ENCODE measurements at places on chromosomes 3 and 15. TPM values are rescaled to one million over a fixed set of nuclear protein-coding genes. Genes with fewer than 3 reads are reported as not detected.
A peak's percentile ranks its signal among the peaks of the same experiment; 100 is the strongest.

NDUFB5 gene
- 285 TPM for total RNA-seq

C15orf62 gene
- 0.51 TPM for total RNA-seq

DNA sequence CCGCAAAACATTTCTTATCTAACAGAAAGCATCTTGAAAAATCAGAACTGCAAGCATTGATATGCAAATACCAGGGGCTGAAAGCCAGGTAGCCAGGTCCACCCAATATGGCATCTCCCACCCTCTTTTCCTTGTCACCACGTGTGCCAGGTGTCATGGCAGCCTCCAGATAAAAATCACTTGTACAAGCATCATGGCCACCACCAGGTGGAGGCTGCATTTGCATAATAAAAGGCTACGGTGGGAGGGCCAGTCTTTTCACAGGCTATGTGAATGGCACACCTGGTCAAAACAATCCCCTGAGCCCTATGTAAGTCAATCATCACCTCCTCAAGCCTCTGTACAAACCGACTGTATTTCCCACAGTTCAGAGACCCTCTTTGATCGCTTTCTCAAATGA lies 1233.1 kb upstream of the ALCAM start:
- DNase-seq = no peak

DNA sequence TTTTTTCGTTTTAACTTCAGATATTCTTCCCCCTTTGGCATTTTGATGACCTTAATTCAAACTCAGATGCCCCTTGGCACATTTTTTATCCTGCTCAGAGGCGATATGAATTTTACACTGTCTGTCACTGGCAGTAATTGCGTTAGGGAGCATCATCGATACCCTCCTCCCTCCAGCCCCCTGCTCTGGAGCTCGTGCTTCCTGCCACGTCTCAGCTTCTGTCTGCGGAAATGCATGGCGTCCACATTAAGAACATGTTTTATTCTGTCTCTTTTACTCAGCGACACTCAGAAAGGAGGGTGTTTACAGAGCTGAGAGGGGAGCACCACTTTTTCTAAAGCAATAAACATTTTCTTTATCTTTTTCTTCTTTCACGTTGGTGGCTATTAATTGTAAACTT lies 254.2 kb downstream of the EBLN2 start:
- DNase-seq = no peak

GRCh38 chr15:81085213-81085612 lies 48.9 kb upstream of the CFAP161 start:
- no peak for DNase-seq

DNA sequence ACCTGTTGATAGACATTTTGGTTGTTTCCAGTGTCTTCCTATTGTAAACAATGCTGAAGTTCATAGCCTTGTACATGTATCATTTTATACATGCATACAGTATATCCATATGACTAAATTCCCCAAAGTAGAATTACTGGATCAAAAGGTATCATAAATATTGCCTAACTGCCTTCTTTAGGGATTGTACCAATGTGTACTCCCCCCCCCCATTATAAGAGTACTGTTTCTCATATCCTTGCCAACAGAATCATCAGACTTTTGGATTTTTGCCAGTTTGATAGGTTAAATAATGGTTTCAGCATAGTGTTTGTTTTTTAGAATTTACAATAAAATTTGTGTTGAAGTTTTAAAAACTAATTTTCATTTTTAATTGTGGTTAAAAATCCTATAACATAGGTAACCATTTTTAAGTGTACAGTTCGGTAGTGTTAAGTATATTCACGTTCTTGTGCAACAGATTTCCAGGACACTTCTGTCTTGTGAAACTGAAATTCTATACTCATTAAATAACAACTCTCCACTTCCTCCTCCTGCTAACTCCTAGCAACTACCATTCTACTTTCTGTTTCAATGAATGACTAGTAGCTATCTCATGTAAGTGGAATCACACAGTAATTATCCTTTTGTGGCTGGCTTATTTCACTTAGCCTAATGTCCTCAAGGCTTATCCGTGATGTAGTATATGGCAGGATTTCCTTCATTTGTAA lies 30.8 kb upstream of the MAP3K13 start:
- no peak for DNase-seq

C3orf49 gene
- total RNA-seq = not detected

- DNase-seq = no peak
Observed at GRCh38 chr3:12413721-12414255, 70.5 kb upstream of the TSEN2 start.

DNA sequence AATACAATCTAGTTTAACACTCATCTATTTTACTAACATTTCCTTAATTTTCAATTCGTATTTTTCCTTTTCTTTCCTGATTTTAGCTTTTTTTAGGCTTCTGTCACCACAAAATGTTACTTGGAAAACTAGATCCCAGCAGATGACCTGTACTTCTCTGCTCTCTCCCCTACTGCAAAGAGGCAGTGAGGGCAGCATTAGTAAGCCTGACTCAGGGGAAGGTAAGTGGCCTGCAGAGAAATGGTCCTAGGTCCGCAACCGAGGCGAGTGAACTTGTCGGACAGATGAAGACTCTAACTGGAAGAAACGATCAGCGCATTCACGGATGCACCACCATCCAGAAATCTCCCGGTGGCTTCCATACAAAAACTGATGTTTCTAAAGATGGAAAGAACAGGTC lies 20.4 kb downstream of the TMEM43 start:
- DNase-seq = no peak

GRCh38 chr3:33277193-33277882 lies at the start of gene FBXL2:
Gene FBXL2 (plus strand): TSS chr3:33277442. CDS start chr3:33277513, 71 bp downstream.
- peak; percentile 89 for DNase-seq

DNA sequence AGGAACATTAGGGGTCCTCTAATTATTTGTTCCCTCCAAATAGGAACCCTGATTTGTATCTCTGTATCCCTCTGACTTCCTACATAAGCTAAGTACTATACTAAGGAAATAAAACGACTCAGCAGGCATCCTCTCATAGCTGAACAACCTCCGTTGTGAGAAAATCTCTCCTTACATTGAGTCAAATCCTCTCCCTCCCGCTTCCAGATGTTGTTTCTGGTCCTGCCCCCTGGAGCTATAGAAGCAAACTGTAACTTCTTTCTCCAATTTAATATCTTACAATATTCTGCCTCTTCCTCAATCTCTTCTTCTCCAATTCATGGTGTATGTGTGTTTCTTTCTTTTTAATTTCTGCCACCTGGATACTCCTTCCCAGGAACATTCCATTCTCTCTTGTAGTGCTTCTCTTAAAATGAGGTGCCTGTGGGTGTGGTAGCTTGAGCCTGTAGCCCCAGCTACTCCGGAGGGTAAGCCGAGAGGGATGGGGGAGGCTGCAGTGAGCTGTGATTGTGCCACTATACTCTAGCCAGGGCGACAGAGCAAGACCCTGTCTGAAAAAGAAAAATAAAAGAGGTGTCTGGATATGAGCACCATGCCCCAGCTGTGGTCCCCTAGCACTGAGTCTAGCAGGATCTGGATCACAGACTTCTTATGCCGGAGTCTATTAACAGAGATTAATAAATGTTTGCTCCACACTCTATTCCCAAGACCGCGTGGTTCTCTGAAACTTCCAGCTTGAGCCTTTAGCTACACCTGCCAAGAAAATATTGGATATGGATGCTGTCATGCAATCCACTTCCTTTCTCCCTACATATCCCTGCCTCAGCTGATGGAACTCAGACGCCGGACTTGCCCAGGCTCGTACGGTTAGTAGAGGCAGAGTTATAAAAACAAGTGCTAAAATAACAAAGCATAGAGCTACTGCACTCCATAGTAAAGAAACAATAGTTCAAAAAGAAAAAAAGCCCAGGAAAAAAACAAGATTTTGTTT lies 42.9 kb upstream of the NEO1 start:
- DNase-seq = no peak

MKRN3 gene
- 2.7 TPM for total RNA-seq

DNA sequence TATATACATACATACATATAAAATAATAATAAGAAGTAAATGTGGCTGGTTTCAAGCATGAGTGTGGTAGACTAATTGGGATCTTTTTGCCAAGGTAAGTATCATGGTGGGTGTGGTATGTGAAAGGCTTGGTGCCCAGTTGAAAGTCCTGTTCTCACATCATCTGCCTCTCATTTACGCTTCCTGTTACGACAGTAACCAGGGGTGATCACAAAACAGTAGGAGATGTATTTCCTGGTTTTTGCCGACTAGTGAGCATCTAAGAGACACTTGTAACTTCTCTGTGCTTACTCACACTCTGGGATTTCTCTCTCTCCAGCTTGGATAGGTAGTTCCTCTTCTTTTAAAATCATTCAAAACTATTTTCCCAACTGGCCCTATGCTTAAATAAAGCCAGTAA lies 1028.3 kb upstream of the NR2F2 start:
- peak; percentile 37 for DNase-seq

GRCh38 chr15:25374143-25374542 lies 64.7 kb downstream of the UBE3A start:
- DNase-seq = no peak

DNA sequence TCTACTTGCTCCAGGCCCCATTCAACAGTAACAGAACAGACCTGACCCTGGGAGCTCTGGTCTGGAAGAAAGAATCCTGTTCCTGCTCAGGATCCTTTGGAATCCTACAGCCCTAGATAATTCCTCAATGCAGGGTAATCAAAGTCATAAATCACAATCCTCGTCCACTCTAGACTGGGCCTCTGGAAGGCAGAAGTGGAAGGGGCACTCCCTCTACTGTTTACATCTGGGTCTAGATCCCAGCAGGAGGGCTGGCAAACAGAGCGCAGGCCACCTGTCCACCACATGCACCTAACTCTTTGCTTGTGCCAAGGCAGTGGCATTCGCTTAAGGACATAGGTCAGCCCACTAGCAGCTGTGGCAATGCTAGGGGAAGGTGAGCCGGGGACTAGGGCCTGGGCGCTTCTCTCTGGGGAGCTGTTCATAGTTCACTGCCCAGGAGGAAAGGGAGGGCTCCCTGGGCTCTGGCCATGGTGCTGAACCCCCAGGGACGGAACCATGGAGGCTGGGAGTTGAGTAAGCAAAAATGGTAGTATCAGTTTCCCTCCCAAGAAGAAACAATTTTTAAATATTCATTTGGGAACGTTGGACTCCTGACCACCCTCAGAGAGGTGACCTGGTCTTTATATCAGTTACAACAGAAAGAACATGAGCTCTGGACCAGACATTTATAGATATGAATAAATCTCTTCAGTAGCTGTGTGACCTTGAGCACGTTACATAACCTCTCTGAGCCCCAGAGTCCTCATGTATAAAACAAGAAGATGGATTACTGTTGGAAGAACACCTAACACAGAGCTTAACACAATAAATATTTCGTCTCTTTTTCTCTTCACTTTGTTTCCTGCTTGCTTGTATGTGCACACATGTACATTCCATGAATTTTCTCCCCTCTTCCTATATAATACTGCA lies 90.2 kb downstream of the NTRK3 start:
- DNase-seq = peak; percentile 51

ADCY5 gene
- total RNA-seq = 11.1 TPM

GRCh38 chr3:126818400-126819095 lies 114.5 kb downstream of the CHCHD6 start:
- DNase-seq = no peak

- DNase-seq = peak; percentile 7
Observed at GRCh38 chr3:117133066-117133465, 423.5 kb downstream of the TUSC7 start.

- no peak for DNase-seq
Observed at GRCh38 chr3:171678971-171679492, 131.3 kb downstream of the PLD1 start.

DNA sequence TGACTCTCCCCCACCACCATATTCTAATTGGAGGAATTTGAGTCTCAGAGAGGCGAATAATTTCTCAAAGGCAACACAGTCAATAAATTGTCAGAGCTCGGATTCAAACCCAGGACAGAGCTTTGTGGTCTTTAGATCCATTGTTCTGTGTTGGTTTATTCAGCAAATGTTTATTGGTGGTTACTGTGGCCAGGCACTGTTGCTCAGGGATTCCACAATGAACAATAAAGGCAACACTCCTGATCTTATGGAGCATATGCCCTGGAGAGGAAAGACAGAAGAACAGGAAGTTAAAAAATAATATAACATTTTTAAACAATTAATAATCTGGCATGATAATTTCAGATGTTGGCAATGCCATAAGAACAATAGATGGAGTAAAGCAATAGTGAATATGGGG lies 291.7 kb upstream of the NR2E3 start:
- DNase-seq = no peak

ADPRH gene
- 11.2 TPM for total RNA-seq

STARD5 gene
- 4.2 TPM for total RNA-seq

TM6SF1 gene
- total RNA-seq = 6.3 TPM

- DNase-seq = no peak
Observed at GRCh38 chr3:29655015-29655747, 374.3 kb downstream of the RBMS3 start.

GRCh38 chr3:127775398-127776109 lies 46.8 kb downstream of the MGLL start:
- DNase-seq = peak; percentile 90

GRCh38 chr3:9247941-9248521 lies 1.4 kb downstream of the SRGAP3 start:
- DNase-seq = peak; percentile 29

DNA sequence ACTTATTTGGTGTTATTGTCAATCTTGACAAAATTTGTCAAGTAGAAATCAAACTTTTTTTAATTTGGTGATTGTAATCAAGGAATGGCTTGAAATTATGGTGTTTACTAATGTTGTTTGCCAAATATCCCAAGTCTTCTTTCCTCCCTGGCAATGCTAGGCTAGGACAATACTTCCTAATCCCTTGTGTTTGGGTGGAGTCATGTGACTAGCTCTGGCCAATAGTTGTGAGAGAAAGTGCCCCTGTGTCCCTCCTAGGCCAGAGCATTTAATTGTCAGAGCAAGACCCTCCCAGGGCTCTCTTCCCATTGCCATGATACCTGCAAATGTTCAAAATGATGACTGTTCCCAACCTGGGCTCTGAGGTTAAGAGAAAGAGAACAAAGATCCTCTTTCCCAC lies 132.7 kb downstream of the ANXA2 start:
- no peak for DNase-seq

DNA sequence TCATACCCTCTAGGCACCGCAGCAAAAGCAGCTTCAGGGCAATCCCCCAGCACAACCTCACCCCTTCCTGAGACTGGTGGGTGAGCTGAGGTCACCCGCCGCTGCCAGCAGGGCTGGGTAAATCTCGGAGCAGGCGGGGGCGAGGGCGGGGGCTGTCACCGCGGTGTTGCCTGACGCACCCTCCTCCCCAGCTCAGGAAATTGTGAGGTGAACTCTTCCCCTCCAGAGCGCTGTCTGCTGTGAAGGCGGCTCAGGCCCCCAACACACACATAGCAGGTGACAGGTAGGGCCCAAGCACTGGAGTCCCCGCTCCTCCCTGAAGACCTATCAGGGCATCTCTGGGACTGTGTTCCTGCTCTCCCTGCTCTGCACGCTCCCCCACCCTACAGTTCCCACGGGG lies 30.2 kb upstream of the FURIN start:
- DNase-seq = no peak

DNA sequence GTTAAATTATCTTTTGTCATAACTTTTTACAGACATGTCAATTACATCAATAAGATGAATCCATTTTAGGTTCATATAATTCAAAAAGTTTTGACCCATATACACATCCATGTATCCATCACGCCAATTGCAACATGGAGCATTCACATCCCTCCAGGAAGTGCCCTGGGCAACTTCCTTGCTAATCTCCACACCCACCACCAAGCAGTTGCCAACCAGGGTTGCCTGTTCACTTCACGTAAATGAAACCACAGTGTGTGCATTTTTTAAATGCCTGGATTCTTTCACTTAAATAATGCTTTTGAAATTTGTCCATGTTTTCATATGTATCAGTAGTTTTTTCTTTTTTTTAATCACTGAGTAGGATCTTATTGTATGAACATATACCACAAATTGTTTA lies 40.7 kb upstream of the LYZL4 start:
- DNase-seq = no peak

ADAMTS9 gene
- total RNA-seq = 165 TPM

LEKR1 gene
- total RNA-seq = 0.51 TPM

- no peak for DNase-seq
Observed at GRCh38 chr3:120823156-120823555, 80.6 kb downstream of the GTF2E1 start.

B3GNT5 gene
- total RNA-seq = 14.4 TPM

CSPG5 gene
- total RNA-seq = 1.4 TPM
